ENCODE measurements at places on chromosomes 1 and 21.
A peak's percentile ranks its signal among the peaks of the same experiment; 100 is the strongest.

DNA sequence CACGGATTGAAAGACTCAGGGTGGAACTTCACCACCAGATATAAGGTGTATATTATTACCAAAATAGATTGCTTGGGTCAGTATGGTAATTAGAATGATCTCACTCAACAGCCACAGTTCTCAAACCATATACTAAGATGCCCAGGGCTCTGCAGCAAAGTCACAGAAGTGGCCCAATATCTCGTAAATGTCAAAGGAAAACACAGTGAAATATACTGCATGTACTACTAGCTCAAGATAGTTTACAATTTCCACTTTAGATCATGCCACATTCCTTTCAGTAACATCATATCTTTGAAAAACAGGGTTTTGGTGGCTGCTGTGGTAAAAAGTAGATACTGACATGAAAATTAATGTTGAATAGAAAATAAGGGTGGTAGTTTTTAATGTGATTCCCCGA is 180.3 kb upstream of the ATP1B1 start:
- no peak for DNase-seq

GRCh38 chr21:45719177-45719802 is 75.8 kb downstream of the PCBP3 start:
- no peak for DNase-seq

- no peak for DNase-seq
Observed at GRCh38 chr1:27832762-27833161, 2.2 kb downstream of the PPP1R8 start.

DNA sequence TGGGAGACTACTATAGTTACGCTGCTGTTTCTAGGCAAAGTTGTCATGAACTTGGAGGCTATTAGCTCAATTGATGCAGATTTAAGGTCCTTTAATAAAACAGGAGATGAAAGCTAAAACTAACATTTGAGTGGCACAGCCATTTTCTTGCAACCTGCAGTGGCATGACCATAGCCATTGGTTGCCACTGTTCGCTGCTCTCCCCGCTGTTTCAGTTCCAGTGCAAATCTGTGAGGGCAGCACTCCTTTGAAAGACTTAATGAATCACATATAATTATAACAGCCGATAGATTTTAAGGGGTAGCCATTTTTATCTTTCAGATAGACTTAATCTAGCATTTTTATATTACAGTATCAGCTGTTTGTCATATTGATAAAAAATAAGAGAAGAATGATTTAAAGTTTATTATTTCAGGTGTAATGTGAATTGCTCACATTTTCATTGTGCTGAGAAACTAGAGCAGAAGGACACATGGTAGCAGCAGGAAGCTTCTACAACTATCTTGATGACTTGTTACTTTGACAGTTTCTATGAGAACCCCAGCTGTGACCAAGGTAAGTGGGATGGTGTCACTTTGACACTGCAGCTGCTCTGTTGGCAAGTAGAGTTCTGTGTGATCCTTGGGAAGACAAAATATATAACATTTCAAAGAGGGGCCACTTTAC is 203.7 kb downstream of the PLA2G4A start:
- no peak for DNase-seq

GRCh38 chr1:202848191-202848542 is 37.4 kb downstream of the PCAT6 start:
- DNase-seq: no peak

DNA sequence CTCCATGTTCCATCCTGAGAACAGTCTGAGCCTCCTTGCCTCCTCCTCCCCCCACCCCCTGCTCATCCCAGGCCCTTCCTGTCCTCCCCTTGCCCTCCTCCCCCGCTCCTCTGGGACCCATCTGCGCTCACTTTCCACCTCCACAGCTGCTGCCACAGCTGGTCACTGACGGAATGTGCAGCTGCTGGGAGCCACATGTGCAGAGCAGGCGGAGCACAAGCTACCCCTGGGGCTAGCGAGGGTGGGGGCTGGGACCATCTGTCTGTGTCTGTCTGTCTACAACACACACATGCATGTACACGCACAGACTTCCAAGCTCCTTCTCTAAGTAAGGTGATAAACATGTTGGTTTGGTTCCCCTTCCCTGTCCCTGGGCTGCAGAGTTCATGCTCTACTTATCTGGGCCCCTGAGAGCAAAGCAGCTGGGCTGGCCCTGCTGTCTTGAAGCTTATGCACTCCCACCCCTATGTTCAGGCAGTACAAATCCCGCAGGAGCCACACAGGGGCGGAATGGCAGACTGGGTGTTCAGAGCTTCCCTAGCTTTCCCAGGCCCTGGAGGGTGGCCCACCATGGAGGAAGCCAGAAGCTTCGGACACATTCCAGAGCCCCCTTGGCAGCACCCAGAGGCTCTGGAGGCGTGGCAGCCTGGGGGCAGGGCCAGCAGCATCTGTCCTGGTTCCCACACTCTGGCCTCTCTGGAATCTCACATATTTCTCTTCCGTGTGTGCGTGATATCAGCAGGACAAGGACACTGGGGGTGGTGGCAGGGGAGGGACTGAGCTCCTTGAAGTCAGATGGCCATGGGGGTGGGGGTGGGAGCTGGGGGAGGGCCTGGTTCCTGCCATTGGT is 7.0 kb upstream of the HEYL start:
- peak; percentile 36 for DNase-seq

- no peak for DNase-seq
Observed at GRCh38 chr1:156740237-156740740, 599 bp downstream of the MRPL24 start.

DNA sequence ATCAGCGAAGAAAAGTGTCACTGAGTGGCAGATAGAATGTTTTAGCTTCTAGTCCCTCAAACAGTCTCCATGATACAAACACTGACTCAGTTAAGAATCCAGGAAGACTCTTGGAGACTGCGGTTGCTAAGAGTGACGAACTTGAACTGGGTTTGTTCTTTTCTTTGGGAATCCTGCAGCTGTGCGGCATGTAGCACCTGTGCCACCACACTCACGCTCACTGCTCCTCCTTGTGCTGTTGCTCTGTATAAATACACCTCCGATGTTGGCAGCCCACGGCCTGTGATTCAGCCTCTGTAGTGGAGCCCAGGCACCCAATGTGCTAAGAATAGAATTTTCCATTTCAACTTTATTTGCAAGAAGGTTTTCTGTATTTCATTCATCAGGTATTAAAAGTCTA is 5.5 kb upstream of the PPIE start:
- no peak for DNase-seq

- no peak for DNase-seq
Observed at GRCh38 chr21:23101111-23101510, 2102.9 kb downstream of the NCAM2 start.

- no peak for DNase-seq
Observed at GRCh38 chr21:31629972-31630711, 29.4 kb upstream of the SOD1 start.

DNA sequence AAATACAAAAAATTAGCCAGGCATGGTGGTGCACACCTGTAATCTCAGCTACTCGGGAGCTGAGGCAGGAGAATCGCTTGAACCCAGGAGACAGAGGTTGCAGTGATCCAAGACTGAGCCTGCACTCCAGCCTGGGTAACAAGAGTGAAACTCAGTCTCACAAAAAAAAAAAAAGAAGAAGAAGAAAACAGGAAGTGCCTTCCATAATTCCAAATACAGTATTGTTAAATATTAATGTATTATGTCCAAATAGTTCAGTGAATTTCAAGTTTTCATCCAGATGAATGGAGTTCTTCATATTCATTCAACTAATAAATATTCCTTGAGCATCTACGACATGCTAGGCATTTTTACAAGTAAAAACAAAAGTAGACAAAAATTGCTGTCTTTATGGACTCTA is 33.3 kb downstream of the PLEKHO1 start:
- DNase-seq: no peak

- no peak for DNase-seq
Observed at GRCh38 chr1:29555043-29555620, 318.8 kb downstream of the PTPRU start.

DNA sequence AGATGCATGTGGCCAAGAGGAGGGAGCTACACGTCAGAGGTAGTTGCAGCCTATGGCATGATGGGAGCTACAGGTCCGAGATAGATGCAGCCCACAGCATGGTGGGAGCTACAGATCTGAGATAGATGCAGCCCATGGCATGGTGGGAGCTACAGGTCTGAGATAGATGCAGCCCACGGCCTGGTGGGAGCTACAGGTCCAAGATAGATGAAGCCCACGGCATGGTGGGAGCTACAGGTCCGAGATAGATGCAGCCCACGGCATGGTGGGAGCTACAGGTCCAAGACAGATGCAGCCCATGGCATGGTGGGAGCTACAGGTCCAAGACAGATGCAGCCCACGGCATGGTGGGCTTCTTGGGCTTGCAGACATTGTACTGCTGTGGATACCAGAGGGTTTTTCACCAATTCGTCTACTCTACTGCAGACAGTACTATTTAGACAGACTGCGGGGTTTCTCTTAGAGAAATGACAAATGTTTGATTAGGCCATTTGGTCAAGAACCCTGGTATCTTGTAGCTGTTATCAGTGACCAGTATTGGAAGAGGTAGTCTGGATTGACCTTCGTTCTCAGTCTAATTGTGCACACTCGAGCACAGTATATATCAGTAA is 127.4 kb downstream of the DHRS3 start:
- DNase-seq: no peak

- DNase-seq: no peak
Observed at GRCh38 chr1:167786502-167786901, 64.7 kb downstream of the MPZL1 start.

DNA sequence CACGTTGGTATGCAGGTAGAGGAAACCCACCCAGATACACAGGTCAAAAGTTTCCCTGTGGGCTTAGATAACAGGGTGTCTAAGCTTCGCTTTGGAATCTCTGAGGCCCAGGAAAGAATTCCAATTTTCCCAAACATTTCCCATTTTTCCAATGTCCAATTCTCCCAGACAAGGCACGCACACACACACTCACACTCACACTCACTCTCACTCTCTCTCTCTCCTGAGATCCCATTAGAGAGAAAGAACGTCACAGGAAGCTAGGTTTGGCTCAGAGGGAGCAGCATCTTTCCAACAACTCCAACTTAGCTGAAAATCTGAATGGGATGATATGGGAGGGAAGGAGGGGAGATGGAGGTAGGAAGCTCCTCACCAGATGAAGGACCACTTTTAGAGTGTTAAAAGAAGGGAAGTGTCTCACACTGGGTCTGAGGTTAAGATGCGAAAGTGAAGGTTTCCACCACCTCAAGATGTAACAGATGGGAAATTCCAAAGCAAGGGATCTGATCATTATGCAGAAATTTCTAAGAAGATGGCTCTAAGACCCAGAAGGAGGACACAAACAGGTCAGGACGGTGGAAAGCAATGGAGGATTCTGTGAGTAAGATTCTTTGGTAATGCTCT is 63.5 kb downstream of the GNG12 start:
- no peak for DNase-seq

GRCh38 chr1:226967665-226968064 is 27.6 kb downstream of the COQ8A start:
- no peak for DNase-seq

DNA sequence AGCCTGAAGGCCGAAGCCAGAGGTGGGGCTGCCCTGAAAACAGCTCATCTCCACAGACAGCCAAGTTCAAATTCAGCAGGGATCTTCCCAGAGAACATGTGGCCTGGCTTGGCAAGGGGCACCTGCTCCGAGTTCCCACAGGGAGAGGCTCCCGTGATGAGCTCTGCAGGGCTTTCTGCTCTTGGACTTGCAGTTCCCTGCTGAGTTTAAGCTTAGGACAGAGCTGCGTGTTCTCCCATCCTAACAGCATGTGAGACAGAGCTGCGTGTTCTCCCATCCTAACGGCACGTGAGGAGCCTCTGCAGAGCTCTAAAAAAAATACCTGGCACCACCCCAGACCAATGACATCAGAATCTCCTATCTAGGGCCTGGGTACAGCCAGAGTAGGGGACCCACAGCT is 113.0 kb upstream of the VAMP3 start:
- no peak for DNase-seq

GRCh38 chr1:71738910-71739309 is 543.4 kb downstream of the NEGR1 start:
- no peak for DNase-seq

DNA sequence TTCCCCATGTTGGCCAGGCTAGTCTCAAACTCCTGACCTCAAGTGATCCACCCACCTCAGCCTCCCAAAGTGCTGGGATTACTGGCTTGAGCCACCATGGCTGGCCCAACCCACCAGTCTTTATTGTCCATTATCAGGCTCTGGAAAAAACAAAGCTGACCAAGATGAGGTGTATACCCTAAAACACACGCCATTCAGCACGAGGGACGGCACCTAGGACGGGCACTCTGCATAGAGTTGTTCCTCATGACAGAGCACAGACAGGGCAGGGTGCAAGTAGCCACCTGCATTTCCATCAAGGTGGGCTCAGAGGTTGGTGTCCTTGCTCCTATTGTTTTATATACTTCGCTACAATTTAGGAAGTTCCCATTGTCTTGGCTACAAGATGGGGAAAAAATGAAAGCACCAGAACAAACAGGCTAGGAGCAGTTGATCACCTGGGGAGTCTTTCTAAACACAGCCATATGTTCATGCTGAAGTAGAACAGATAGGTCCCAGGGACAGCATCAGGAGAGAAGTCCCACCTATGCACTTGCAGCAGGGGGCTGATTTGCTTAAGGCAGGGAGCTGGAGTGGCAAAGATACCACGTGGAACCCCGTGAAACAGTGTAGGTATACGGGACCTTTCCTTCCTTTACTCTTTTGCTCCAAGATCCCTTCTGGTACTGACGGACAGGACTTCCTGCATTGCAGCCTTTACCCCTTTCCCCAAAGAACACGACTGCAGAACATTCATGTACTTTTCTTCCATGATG is 4.5 kb downstream of the KRTCAP2 start:
- DNase-seq: no peak

GRCh38 chr1:209569455-209570207 is 13.9 kb upstream of the CAMK1G start:
- peak; percentile 82 for DNase-seq

DNA sequence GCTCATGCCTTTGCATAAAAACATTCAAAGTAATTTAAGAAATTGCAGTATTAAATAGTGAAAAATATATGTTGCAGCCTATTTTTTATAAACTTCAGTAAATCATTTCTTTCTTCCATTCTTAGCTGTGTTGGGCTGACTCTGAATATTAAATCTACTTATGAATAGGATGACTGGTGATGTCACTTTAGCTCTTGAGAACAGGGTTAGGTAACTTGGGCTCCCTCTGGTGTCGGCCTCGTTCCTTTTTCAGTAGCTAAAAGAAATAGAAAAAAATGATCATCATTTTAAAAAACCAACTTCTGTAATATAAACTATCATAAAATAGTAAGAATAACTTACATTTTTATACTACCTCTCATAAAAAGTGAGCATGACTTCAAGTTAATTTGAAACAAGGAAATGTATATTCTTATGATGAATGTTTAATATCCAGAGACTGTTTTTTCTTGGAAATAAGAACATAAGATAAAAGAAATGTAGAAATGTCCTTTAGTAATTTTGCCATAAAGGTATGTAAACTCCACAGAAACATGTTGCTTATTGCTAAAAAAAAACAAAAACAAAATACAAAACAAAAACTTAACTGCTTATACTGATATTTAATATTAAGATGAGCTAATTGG is 26.8 kb upstream of the NCAM2 start:
- DNase-seq: peak; percentile 23

DNA sequence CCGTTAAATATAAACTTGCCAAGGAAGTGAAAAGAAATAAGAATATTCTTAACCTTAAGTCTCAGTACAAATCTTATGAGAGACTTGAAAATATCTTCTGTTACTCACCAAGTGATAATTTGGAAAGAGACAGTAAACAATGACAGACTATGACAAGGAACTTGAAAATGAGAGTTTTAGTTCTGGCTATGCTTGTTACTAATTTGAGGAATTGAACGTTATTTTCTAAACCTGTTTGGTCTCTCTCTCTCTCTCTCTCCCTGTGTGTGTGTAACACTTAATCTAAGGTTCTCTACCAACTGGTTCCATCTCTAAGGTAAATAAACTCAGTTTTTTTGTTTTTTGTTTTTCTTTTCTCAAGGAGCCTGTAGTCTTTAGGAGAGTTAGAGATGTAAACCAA is 161.8 kb downstream of the AMY1C start:
- no peak for DNase-seq
